ENCODE measurements at places on chromosomes 16 and 17.

DNA sequence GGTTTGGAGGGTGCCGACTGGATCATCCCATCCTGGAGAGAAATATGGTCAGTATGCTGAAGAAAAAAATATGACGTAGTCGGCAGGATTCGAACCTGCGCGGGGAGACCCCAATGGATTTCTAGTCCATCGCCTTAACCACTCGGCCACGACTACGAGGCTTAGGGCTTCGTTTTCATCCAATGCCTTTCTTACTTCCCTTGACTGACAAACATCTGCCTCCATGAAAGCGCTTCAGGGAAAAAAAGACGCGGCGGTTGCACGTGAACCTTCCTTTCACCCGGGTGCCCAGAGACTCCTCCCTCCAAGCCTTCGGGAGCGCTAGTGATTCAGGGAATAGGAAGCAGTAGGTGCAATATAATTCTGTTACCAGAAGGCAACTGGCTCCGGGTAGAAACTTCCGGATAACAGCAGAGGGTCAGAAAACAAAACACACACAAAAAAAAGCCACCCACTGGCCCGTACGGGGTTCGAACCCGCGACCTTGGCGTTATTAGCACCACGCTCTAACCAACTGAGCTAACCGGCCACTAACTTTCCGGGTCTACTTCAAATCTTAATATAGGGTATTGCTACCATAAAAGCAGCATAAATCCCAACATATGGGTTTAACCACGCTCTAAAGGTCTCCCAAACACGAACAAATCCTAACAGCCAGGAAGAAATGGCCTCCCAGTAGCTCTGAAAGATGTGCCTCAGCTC lies 16.3 kb upstream of the AURKB start:
- DNase-seq, result peak; percentile 68

DNA sequence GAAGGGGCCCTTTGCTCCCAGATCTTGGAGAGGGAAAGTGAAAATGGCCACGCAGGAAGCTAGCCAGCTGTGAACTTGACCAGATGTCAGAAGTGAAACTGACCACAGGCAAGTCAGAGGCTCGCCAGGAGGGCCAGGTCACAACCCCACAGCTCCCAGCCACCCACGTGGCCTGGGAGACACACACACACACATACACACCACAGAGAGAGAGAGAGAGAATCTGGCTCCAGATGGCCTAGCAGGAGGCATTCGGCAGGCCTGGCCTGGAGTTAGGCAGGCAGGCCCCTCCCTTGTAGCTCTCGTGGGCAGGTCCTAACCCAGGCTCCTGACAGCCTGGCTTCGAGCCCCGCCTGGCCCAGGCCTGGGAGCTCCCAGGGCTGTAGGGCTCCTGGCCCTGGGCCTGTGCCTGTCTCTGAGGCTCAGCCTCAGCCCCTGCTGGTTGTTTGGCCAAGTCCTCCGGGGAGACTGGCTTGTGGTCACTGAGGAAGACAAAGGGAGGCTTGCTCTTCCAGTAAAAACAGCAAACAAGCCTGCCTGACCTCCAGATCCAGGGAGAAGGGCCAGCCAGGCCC lies 20.2 kb downstream of the NGFR start:
- peak; percentile 97 for DNase-seq

DNA sequence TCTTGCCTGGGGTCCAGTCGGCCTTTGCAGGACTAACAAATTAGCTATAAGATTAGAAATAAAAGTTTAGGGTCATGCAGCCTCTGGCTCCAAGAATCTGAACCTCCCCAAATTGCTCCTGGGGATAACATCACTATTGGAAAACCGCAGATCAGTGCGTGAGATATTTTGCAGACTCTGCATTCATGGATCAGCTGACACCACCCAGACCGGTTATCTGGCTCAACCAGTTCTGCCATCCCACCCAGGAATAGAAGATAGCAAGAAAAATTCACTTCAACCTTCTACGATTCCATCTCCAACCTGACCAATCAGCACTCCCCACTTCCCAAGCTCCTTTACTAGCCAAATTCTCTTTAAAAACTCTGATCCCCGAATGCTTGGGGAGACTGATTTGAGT lies 4.3 kb upstream of the PGS1 start:
- no peak for DNase-seq

GRCh38 chr17:44758414-44759085 lies at the start of gene ADAM11:
Gene ADAM11, plus strand, starts transcription at chr17:44758988. Its CDS starts 212 bp downstream, at chr17:44759200.
- peak; percentile 91 for DNase-seq

DNA sequence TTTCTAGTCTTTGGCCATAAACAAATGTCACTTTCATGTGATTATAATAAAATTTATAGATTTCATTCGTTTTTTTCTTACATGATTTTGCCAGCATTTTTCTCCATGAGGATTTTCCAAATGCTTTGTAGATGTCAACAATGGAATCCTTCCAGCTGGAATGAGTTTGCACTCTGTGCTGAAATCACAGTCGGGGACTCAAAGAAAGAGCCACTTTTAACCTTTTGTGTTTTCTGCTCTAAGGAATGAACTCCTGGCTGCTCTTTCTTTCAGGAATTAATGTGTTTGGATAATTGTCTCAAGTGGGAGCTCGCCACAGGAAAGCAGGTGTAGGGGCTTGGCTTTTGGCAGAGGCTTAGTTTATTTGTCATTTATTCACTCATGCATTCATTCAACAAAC lies 372.3 kb upstream of the SALL1 start:
- DNase-seq, result no peak

GRCh38 chr17:46894024-46894423 lies 28.9 kb upstream of the GOSR2 start:
- no peak for DNase-seq

DNA sequence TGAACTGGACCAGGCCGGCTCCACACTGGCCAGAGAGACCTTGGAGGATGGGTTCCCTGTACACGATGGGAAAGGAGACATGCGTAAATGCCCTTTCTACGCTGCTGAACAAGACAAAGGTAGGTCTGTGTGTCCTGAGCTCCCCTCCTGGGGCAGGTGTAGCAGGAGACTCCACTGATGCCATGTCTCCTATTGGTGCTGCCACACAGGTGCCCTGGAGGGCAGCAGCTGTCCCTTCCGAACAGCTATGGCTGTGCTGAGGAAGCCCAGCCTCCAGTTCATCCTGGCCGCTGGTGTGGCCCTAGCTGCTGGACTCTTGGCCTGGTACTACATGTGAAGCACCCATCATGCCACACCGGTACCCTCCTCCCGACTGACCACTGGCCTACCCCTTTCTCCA lies 29.2 kb downstream of the CDIP1 start:
- no peak for DNase-seq

GRCh38 chr17:17960500-17961030 lies 11.6 kb downstream of the TOM1L2 start:
- DNase-seq, result no peak

DNA sequence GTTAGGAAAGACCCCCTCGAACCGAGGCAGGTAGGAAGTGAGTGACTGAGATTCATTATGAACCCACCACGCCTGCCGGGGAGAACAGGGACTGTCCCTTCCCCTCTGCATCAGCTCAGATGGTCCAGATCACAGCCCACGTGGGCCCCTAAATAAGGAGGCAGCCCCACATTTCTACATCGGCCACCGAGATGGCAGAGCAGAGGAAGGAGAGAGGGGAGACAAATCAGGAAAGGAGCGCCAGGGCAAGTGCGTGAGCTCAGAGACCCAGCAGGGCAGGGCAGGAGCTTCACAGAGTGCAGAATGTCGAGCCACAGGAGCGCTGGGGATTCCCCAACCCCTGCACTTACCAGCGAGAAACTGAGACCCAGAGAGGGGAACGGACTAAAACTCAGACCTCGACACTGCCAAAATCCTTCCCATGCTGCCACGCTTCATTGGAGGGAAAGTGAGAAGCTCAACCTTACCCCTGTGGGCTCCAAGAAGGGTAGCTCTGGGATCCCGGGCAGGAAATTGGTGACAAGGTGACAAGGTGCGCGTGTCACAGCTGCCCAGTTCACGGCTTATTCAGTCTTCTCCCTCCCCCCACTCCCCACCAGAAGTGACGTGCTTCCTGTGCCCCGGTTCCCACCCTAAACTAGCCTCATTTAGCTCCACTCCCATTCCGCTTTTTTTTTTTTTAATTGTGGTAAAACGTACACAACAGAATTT lies at the start of gene ICAM2:
ICAM2 (minus strand) TSS at position 578 of the 711 bp plus-strand sequence. CDS start 13,942 bp downstream, outside the sequence.
- no peak for DNase-seq

GRCh38 chr17:1089915-1090314 lies 89.9 kb downstream of the ABR start:
- no peak for DNase-seq

DNA sequence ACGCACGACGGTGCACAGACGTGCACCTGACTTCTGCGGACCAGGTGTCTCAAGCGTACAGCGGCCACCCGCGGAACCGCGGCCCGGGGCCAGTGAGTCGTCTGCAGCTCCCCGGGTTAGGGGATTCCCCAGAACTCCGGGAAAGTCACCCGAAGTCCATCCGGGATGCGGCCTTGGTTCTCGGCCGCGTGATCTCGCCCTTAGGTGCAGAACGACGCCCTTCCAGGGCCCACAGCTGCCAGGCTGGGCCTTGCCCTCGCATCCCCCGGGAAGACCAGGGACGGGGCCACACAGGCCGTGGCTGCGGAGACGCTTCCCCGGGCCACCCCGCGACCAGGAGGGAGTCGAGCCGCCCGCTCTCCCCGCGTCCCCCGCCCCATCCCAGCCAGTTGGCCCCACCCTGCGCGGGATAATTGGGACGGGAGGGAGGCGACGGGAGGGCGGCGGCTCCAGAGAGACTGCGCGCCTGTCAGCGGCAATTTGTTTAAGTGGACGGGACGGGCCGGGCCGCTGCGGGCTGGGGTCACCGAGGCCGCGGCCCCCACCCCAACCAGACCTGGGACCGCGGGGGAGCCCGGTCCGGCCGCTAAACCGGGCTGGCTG lies 3.6 kb upstream of the TBX2 start:
- no peak for DNase-seq

GRCh38 chr16:83651871-83652270 lies 155.9 kb upstream of the HSBP1 start:
- no peak for DNase-seq

- no peak for DNase-seq
Measured at GRCh38 chr16:23148166-23148512, 1.1 kb downstream of the USP31 start.

DNA sequence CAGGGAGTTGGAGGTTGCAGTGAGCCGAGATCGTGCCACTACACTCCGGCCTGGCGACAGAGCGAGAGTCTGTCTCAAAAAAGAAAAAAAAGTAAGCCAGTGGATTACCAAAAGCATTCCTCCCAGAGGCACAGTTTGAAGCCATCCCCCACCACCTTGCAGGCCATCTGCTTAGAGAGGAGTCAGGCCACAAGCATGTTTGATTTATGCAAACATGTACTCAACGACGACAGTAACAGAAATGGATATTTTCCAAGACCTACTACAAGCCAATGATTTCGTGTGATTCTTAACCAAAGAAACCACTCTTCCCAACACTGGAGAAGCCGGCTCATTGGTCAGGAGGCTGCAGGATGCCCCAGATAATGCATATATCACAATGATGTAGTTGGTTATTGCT lies 34.8 kb downstream of the MYH13 start:
- DNase-seq, result no peak

DNA sequence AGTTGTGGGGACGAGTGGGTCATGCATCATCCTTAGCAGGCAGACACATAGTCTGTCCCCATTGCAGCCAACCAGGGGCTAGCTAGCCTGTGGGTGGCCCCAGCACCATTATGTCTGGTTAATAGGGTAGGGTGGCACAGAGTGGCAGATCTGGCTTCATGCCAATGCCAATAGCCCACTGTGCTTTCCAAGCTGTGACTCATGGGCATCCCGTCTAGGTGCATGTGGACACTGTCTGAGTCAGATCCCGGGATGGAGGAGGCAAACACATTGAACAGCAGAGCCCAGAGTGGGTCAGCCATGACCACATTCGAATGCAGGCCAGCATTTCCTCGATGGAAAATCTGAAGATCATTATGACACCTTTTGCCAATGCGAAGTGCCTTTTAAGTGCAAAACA lies 2.5 kb downstream of the HS3ST2 start:
- no peak for DNase-seq

- DNase-seq, result no peak
Measured at GRCh38 chr17:79978548-79978855, 57.2 kb downstream of the TBC1D16 start.

DNA sequence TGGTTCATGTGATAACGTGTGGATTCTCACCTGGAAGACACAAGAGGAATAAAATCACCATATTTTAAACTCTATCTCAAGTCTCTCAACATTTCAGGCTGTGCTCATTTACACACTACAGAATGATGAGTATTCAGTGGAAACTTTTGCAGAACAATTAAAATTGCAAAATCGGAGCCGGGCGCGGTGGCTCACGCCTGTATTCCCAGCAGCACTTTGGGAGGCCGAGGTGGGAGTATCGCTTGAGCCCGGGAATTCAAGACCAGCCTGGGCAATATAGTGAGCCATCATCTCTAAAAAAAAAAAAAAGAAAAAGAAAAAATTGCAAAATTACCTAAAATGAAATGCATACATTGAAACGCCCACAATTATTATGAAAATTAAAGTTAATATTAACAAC lies 825.9 kb downstream of the KCNJ18 start:
- no peak for DNase-seq

DNA sequence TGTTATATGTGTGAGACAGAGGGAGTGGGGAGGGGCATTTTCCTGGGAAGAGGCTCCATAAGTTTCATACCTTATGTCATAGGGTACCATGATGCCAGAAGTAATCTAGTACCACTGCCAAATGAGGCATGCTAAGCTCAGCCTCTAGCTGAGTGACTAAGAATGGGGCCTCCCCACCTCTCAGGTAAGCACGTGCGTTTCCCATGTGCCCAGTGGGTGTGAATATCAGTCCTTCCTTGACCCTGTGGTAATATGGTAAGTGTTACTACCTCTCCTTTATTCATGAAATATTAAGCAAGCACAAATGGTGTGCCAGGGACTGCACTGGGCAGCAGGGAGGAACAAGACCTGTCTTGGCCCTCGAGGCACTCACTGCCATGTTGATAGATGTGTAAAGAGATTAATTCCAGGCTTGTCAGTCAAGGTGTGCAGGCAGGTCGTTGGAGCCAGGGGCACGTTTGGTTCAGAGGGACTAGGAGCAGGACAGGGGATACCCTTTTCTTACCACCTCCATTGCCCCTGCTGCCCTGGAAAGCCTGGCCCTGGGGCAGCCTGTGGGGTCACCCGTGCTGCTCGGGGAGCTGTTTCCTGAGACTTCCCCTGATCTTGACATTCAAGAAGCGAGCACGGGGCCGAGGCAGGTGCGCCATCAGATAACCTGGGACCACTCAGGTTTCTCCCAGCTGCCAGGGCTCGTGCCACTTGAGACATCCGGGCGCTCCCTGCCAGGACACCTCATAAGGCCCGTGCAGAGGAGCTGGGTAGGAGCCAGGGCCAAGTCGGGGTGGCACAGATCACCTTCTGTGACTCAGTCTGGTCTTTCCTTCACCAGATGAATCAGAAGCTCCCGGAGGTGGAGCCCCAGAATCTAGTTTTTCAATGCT lies 8.8 kb downstream of the RSAD1 start:
- DNase-seq, result no peak

GRCh38 chr17:72139212-72139611 lies 18.4 kb downstream of the SOX9 start:
- no peak for DNase-seq

- DNase-seq, result no peak
Measured at GRCh38 chr17:1398028-1398427, 2.0 kb downstream of the YWHAE start.

- no peak for DNase-seq
Measured at GRCh38 chr17:74554909-74555308, 9.0 kb upstream of the CD300C start.

- DNase-seq, result no peak
Measured at GRCh38 chr17:17155568-17155967, 50.6 kb downstream of the PLD6 start.

DNA sequence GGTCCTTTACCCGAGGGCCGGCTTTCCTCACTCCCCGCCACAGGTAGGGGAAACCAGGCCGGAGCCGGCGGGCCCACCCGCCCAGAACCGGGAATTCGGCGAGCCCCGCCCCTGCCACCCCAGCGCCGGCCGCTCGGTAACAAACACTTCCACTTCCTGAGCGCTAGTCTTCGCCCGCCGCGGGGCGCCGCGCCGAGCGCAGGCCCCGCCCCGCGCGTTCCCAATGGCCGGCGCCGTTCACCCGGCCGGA lies 224 bp upstream of the NHERF1 start:
- DNase-seq, result no peak
